ENCODE measurements at places on chromosomes 2 and 18.

GRCh38 chr2:148221166-148221565, 200.3 kb downstream of the MBD5 start:
- no peak for DNase-seq

GRCh38 chr2:188789951-188790350, 184.2 kb upstream of the COL3A1 start:
- no peak for DNase-seq

- no peak for DNase-seq
Measured at GRCh38 chr2:222673883-222674282, 2.4 kb downstream of the MOGAT1 start.

- no peak for DNase-seq
Measured at GRCh38 chr2:74564222-74564621, 9.7 kb downstream of the DOK1 start.

DNA sequence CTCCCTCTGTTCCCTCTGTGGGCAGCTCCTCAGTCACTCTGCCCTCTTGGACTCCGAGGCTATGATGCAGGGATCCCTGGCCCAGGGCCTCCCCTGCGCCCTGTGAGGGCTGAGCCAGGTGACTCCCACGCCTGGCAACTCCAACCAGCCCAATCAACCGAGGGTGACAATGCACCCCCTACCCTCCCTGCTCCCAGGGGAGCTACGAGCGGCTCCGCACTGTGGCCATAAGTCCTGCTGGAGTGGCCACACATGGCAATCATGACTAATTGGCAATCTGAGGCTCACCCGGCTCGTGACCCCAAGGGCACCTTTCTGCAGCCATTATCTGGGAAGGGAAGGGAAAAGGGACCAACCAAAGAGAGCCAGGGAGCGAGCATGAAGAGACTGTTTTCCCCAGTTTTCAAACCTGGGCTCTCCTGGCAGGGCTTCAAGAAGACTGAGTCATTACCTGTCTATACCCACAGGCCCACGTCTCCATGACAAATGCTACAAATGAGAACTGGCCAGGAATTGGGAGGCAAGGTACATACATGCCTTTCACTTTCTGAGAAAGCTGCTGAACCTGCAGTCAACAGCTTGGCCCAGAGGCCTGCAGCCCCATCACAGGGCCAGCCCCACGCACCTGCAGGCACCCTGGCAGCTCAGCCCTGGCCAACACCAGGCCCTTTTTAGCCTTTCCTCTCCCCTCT, 45.1 kb downstream of the RPL31 start:
- no peak for DNase-seq

DNA sequence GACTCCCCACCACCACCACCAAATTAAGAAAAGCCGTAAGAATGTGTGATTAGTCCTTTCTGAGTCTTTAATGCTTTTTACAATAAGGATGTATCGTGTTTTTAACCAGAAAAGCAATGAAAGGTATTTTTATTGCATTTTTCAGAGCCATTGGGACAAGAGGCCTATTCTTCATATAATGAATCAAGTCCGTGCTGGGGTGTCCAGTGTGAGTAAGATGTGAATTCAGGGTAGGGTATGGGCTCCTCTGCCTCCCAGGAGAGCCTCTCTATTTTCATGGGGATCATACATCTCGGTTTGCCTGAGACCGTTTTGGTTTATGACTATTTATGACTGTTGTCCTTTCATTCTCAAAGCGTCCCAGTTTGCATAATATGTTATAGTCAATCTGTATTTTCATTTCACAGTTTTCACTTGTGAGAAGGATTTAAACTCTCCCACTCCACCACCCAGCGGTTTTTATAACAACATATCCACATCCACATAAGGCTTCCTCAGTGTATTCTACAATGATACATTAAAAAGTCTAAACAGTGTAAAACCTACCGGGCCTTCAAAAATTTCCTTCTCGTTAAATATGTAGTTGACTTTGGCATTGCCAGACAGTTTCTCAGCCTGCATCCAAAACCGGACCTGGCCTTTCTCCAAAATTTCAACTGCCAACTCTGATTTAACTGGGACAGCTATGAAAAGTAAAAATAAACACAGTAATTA, 80.8 kb upstream of the LPIN2 start:
- no peak for DNase-seq

DNA sequence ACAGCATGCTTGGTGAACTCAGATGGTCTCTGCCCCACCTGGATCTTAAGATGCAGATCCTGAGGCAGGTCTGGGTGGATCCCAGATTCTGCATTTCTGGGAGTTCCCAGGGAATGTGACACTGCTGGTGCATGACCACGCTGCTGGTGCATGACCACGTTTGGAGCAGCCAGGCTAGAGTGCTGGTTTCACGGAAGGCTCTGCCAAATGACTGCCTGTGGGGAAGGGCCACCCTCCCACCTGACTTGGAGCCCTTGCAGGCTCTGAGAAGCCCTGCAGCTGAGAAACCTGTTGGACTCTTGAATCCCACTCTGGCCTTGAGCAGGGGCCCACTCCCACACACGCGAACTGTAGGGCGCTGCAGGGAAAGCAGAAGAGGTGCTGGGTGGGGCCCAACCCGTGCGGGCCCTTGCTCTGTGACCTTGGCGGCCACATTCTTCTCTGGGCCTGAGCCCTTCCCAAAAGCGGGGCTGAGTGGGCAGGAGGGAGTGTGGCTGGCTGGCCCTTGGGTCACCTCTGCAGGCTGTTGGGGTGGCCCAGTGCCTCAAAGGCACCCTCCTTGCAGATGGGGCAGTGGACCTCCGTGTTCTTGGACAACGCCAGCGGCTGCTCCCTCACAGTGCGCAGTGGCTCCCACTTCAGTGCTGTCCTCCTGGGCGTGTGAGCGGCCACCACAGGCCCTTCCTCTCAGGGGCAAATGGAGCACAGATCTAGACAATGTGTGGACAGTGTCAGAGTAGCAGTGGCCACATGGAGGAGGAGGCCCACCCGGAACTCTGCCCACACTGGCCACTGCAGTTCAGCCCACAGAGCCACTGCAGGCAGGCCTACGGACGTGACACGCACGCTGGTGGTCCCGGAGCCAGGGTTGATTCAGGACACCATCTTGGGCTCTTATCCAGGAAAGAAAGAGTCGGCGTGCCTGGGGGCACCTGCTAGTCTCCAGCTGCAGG, 7.9 kb downstream of the ERFE start:
- no peak for DNase-seq

GRCh38 chr2:15757820-15758586, 166.3 kb downstream of the DDX1 start:
- DNase-seq = no peak

DNA sequence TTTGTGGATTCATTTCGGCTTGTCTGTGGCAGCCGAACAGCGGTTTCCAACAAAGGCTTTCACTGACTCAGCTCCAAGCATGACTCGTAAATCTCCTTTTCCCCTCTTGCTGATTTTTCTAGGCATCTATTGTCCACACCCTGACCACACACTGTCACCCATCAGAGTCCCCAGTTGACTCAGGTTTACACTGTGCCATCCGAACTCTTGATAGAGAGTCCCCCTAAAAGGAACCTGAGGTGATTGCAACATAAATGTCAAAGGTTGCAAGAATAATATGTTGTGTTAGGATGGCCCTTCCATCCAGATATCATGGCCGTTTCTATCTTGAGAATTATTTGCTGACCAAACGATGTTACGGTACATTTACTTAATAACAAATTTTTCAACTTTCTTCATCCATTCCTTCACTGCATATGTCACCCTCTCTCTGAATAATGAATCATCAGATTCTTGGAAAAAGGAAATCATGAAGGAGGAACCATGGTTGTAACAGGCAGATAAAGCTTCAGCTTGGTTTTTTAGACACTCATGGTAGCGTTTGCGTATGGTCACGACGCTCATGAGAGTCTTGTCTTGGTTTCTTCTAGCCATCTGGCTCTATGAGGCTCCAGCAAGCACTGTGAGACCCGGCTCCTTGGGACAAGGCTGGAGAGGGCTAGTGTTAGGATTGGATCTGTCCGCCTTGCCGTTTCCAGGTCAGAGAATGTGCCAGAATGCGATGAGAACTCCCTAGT, 72.1 kb downstream of the NPAS2 start:
- no peak for DNase-seq

- peak; percentile 58 for DNase-seq
Measured at GRCh38 chr2:1854729-1855547, 110.6 kb upstream of the PXDN start.

- peak; percentile 7 for DNase-seq
Measured at GRCh38 chr2:35343135-35343534, 1012.4 kb upstream of the CRIM1 start.

DNA sequence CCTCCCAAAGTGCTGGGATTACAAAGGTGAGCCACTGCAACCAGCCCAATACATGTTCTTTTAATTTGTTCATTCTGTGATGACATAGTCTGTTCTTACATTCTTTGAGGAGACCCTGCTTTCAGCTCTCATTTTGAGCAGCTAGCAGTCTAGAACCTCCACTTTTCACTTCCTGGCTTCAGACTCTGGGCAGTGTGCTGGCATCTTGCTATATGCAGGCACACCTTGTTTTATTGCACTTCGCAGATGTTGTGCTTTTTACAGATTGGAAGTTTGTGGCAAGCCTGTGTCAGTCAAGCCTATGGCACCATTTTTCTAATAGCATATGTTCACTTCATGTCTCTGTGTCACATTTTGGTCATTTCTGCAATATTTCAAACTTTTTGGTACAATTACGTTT, 72.4 kb downstream of the PRKCE start:
- DNase-seq = no peak

DNA sequence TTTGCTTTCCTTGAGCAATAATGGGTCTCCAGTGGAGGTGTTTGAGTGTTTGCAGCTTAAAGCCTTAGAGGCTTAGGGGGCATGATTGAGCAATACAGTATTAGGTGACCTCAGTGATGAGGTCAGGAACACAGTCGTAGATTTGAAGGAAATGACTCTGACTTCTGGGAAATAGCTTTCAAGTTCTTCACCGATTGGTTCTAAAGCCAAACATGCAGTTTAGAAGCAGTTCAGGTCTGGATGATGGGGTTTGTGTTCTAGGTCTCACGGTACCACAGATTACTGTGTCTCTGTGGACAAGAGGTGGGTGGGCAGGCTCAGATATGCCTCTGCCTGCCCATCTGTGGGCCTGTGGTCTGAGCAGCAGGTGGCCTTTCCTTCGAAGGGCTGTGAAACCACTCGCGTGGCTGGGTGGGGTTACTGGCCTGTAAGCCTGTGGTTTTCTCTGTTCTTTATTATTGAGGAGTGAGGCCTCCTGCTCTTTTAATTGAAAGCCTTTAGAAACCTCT, 7.8 kb downstream of the MTHFD2 start:
- DNase-seq = no peak

DNA sequence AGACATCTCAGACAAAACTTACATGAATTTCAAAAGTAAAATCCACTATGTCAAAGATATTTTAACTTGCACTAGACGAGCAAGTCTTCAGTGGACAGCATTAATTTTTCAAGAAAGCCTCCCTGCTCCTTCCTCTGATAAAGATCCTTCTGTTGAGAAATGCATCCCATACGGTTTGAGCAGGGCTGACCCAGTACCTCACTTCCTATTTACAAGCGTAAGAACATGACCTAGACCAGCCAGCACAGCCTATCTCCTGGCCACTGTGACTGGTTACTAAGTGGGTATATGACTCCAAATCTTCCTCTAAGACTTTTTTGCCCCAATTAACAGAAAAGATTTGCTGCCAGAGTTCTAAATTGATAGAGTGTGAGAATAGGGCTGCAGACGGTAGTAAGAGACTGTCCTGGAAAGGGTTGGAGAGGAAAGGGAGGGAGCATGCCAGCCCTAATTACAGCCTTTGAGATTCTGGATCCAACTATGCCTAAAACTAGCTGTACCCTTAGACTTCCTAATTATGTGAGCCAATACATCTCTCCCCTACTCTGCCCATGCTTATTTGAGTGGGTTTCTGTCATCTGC, 108.4 kb downstream of the PRELID3A start:
- DNase-seq = no peak

DNA sequence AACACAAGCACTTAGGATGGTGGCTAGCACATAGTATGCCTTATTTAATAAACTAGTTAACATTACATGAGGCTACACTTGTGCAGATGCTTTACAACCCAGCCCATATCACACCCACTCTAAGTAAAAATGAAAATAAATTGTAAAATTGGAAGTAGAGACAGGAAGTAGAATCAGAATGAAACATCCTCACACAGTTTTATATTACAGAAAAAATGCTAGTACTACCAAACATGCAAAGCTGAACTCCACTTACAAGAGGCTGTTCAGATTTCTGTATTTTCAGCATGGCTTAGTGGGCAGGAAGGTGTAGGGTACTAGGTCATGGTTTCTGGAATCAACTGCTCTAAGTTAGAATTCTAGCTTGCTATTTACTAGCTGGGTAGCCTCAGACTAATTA, 18.2 kb upstream of the CRIM1 start:
- DNase-seq = no peak

- no peak for DNase-seq
Measured at GRCh38 chr2:74682501-74682900, 28.5 kb downstream of the SEMA4F start.

DNA sequence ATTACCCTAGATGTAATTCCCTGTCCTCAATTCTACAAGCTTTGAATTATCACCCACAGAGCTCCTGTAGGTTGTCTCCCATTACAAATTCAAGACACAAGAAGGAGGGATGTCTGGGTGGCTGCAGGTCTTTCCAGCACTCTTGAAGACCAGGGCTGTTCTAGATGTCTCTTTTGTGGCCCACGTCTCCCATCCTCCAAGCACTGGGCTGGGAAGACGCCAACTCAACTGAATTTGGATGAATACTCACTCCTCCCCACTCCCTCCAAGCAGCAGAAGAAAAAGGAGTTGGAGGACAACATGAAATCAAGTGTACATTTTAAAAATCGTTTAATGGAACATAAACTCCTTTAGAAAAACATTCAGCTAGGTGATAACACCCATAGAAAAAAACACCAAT, 31.2 kb downstream of the SMAD7 start:
- no peak for DNase-seq

DNA sequence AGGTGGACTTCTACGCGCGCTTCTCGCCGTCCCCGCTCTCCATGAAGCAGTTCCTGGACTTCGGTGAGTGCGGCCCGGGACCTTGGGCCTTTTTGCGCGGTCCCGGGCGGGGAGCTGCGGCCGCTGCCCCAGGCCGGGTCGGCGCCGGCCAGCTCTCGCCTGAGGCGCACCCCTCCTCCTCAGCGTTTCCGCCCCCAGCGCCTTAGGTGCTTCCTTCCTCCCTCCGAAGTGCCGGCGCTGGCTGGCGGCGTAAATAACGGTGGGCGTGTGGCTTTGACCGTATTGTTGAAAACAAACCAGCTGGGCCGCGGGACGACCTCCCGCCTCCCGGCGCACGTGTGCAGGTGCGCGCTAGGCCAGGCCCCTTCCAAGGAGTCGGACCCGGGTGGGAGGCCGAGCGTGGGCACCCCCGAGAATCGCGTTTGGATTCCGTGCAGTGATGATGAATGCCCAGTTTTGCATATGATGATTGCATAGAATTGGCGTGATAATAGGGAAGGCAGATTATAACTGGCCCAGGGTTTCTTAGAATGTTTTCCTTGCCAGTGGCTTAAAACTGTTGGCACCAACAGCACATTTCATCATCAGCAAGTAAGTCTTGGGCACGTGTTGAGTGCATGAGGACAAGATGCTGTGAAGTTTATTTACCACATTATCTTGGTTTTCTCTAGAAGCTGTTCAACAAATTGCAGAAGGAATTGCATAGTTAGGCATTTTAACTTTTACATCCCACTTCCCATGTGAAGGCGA, 569 bp downstream of the PDK1 start:
- peak; percentile 33 for DNase-seq

- DNase-seq = no peak
Measured at GRCh38 chr2:41595240-41595639, 452.6 kb upstream of the PKDCC start.

Data from iPS DF 6.9 (cell line).